ENCODE measurements at places on chromosomes 12 and 14. TPM values are rescaled to one million over a fixed set of nuclear protein-coding genes. Genes with fewer than 3 reads are reported as not detected.

GRCh38 chr14:73829526-73830431, 21.9 kb upstream of the PTGR2 start:
- no peak for DNase-seq
- H3K36me3 ChIP-seq = no peaks in the 10 kb centered on the region
- H3K4me1 ChIP-seq = peaks cover 10% of the 10 kb centered on the region
- H3K4me3 ChIP-seq = no peak overlapping the region
- no peaks in the 10 kb centered on the region for H3K27me3 ChIP-seq

DNA sequence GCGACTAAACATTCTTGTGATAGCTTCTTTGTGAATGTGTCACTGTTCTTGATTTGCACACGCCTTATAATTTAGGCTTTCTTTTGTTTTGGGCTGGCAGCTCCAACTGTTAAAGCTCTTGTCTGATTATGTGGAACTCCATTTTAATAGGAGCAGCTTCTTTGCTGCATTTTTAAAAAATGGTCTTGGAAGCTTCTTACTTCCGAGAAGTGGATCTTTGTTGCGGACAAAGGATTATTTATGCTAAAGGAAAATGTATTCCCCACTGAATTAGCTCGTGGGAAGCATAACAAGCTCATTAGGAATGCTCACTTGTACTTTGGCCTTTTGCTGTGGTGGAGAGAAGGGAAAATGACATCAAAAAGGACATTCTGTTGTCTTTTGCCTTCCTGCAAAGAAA, 20.0 kb downstream of the GAS2L3 start:
- no peak overlapping the region for H3K4me3 ChIP-seq
- no peak overlapping the region for H3K27ac ChIP-seq
- H3K4me1 ChIP-seq = no peaks in the 10 kb centered on the region
- no peaks in the 10 kb centered on the region for H3K27me3 ChIP-seq

DNA sequence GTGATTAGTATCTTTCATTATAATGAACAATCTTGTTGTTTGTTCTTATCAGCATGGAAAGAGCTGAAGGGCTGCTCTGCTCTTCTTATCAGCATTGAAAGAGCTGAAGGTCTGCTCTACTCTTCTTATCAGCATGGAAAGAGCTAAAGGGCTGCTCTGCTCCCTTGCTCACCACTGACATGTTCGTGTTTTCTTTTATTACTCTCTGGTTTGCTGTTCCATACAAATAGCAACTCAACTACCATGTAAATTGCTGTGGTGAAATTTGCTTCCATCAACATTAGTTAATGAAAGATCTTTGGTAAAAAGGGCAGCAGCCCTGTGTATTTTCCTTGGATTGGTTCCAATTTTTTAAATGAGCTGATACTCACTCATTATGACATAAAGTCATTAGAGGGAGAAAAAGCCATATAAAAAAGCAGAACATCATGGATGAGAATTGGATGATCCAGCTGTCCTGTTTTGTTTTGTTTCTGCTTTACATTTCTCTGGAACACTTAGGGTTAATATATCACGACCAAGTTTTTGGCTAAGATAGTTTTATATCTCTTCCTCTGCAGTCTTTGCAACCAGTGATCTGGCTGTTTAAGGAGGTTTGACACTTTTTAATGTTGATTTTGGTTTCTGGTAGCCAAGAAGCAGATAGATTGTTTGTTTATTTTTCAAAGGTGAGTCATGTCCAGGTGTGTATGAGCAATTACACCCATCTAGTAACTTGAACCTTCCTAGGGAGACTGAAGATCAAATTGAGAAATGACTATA, 356.6 kb downstream of the CEP128 start:
- no peak overlapping the region for H3K27ac ChIP-seq
- H3K36me3 ChIP-seq = no peaks in the 10 kb centered on the region
- DNase-seq = no peak
- no peak overlapping the region for H3K4me3 ChIP-seq
- H3K27me3 ChIP-seq = no peaks in the 10 kb centered on the region

GRCh38 chr12:42798811-42799438, 209.4 kb upstream of the PRICKLE1 start:
- no peaks in the 10 kb centered on the region for H3K36me3 ChIP-seq
- H3K4me3 ChIP-seq = no peak overlapping the region
- no peaks in the 10 kb centered on the region for H3K27me3 ChIP-seq
- no peak overlapping the region for H3K27ac ChIP-seq

DNA sequence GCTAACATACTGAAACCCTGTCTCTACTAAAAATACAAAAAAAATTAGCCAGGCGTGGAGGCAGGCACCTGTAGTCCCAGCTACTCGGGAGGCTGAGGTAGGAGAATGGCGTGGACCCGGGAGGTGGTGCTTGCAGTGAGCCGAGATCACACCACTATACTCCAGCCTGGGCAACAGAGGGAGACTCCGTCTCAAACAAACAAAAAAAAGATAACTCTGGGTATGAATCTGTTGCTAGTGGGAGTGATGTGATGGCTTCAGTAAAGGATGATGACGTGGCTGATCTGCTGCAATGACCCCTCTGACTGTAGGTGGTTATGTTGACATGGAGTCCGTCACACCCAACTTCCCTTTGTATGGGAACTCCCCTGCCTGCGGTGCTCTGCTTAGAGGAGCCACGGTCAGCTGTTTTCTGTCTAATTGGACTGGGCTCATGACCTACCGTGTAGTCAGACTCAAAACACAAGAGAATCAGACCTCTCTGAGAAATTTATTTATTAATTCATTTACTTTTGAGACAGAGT, 59.1 kb upstream of the MED13L start:
- peak; percentile 42 for DNase-seq
- no peaks in the 10 kb centered on the region for H3K27me3 ChIP-seq
- no peak overlapping the region for H3K4me3 ChIP-seq
- H3K27ac ChIP-seq = no peak overlapping the region

- H3K27ac ChIP-seq = peak overlapping the region; percentile 44
- peaks cover 74% of the 10 kb centered on the region for H3K4me1 ChIP-seq
- DNase-seq = peak; percentile 64
- H3K4me3 ChIP-seq = peak overlapping the region; percentile 64
- no peaks in the 10 kb centered on the region for H3K27me3 ChIP-seq
Measured at GRCh38 chr12:121811434-121812319, 7.9 kb downstream of the SETD1B start.

GRCh38 chr12:56411781-56412639, 37.2 kb downstream of the TIMELESS start:
- no peaks in the 10 kb centered on the region for H3K27me3 ChIP-seq
- no peak for DNase-seq
- no peaks in the 10 kb centered on the region for H3K4me1 ChIP-seq
- no peak overlapping the region for H3K27ac ChIP-seq

- no peaks in the 10 kb centered on the region for H3K36me3 ChIP-seq
- DNase-seq = no peak
- H3K27me3 ChIP-seq = no peaks in the 10 kb centered on the region
- no peak overlapping the region for H3K27ac ChIP-seq
- no peaks in the 10 kb centered on the region for H3K4me1 ChIP-seq
Measured at GRCh38 chr12:110114528-110114937, 9.6 kb upstream of the IFT81 start.

DNA sequence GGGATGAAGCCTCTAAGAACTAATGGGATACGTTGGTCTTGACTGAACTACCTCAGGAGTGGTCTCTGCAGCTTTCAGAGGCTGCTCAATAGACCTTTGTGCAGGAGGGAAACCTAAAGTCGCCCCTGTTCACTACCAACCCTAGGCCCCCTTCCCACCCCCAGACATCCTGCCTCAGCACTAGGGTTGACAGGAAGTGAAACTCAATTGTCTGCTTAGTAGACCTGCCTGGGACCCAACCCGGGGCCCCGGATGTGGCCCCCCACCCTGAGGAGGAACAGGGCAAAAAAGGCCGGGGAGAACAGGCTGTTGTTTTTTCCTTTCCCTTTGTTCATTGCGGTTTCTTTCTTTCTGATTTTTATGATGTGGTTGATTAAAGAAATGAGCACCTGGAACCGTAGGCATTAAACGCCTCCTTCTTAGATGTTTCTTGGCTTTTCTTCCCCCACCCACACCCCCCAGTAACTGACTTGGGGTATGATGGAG, 1.6 kb upstream of the DGKA start:
- H3K36me3 ChIP-seq = peaks cover 25% of the 10 kb centered on the region
- H3K4me1 ChIP-seq = peaks cover 58% of the 10 kb centered on the region
- peak overlapping the region; percentile 98 for H3K4me3 ChIP-seq
- H3K27ac ChIP-seq = peak overlapping the region; percentile 50
- H3K27me3 ChIP-seq = no peaks in the 10 kb centered on the region
- peak; percentile 91 for DNase-seq

GRCh38 chr12:51028126-51028812, 2.1 kb upstream of the SLC11A2 start:
- no peaks in the 10 kb centered on the region for H3K27me3 ChIP-seq
- no peaks in the 10 kb centered on the region for H3K36me3 ChIP-seq
- H3K4me1 ChIP-seq = peaks cover 41% of the 10 kb centered on the region
- no peak overlapping the region for H3K4me3 ChIP-seq
- H3K27ac ChIP-seq = no peak overlapping the region

DNA sequence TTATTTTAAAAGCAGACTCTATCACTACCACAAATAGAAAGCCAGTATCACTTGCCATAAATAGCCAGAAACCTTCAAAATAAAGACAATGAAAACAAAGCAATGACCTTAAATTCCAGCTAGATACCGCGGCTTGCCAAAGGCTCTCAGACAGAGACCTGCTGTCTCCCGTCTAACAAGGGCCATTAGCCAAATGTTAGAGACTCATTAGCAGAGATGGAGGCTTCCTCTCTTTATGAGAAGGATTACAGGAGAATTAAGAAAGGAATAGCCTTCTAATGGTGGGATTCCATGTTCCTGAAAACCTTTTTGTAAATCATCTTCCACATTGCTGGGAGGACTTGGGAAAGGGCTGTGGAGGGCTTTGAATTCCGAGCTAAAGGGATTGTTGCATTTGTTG, 206.7 kb downstream of the AACS start:
- no peak for DNase-seq
- no peaks in the 10 kb centered on the region for H3K4me1 ChIP-seq
- H3K36me3 ChIP-seq = no peaks in the 10 kb centered on the region
- H3K27me3 ChIP-seq = no peaks in the 10 kb centered on the region
- no peak overlapping the region for H3K4me3 ChIP-seq

The PRH2 gene
- total RNA-seq = not detected

DNA sequence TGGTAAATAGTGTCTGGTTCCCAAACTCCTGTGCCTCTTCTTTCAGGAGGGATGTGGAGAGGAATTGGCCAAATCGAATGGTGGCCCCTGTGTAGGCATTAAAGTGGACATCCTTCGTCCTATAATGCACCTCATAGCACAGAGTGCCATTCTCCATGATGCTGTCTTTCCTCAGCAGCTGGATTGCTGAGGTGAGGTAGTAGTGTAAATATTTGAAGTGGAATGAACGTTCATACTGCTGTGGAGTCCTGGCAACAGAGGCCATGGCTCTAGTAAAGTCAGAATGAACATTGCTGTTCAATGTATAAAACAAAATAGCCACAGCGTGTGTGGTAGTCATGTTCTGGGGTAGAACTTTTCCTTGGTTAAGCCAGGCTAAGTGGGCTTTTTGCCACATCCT, 2.7 kb downstream of the ART4 start:
- no peaks in the 10 kb centered on the region for H3K27me3 ChIP-seq
- H3K36me3 ChIP-seq = no peaks in the 10 kb centered on the region
- H3K4me1 ChIP-seq = peaks cover 3% of the 10 kb centered on the region

The SLC17A8 gene
- total RNA-seq = not detected

DNA sequence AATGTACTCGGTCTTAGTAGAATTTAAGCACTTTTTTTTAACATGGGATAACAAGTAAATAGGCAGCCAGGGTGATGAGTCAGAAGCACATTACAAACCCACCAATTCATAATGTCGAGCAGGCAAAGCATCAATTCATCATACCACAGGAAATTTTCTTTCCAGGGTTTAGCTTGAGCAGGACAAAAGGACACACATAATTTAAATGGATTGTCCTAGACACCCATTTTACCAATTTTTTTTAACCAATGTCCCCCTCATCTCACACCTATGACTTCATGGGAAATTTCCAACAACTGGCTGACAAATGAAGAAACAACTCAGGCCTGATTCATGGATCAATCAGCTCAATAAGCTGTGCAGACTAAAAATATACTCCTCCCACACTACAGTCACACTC, 58.8 kb upstream of the FOXG1 start:
- H3K4me3 ChIP-seq = no peak overlapping the region
- no peaks in the 10 kb centered on the region for H3K4me1 ChIP-seq
- no peaks in the 10 kb centered on the region for H3K36me3 ChIP-seq
- no peaks in the 10 kb centered on the region for H3K27me3 ChIP-seq

GRCh38 chr14:87691042-87691881, 301.7 kb downstream of the GALC start:
- no peak overlapping the region for H3K27ac ChIP-seq
- H3K36me3 ChIP-seq = no peaks in the 10 kb centered on the region
- DNase-seq = no peak
- H3K4me3 ChIP-seq = no peak overlapping the region

- H3K4me3 ChIP-seq = no peak overlapping the region
- DNase-seq = no peak
- H3K27me3 ChIP-seq = no peaks in the 10 kb centered on the region
- no peaks in the 10 kb centered on the region for H3K4me1 ChIP-seq
- H3K36me3 ChIP-seq = no peaks in the 10 kb centered on the region
Measured at GRCh38 chr12:49255857-49256637, 8.8 kb upstream of the TUBA1C start.

- peaks cover 12% of the 10 kb centered on the region for H3K27me3 ChIP-seq
- DNase-seq = peak; percentile 52
- no peaks in the 10 kb centered on the region for H3K36me3 ChIP-seq
- H3K4me1 ChIP-seq = peaks cover 22% of the 10 kb centered on the region
- peak overlapping the region; percentile 34 for H3K4me3 ChIP-seq
Measured at GRCh38 chr14:104865631-104866441, 768 bp downstream of the CEP170B start.

DNA sequence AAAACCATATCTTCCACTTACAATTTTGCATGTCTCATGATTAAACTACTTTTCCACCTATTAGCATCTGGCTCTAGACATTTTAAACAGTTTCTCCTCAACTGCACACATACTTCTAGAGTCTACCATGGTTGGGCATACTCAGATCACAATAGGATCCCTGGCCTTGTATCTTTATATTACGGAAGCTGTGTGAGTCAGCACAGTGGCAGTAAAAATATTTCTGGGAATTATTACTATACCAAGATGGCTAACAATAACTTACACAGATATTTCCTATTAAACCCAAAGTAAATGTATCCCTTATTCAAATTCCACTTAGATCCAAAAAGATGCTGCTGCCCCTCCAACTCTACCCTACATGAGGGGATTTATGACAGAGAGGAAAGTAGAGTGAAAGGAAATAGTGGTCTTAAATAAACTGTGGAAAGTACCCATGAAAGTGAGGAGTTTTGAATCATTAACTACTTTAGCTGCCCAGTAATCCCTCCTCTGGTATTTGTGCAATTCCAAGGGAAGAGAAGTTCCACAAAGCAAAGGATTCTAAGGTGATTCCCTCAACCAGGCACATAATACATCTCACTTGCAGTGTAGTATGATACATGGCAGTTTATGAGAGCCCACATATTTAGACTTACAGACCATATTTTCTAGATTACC, 14.0 kb upstream of the CPSF6 start:
- no peak for DNase-seq
- no peaks in the 10 kb centered on the region for H3K27me3 ChIP-seq
- no peak overlapping the region for H3K4me3 ChIP-seq
- no peaks in the 10 kb centered on the region for H3K4me1 ChIP-seq
- H3K27ac ChIP-seq = no peak overlapping the region

Measured in CD4-positive, alpha-beta T cell (primary cell).